Activated naive CD8-positive, alpha-beta T cell treated with anti-CD3 and anti-CD28 coated beads for 36 hours (primary cell): ENCODE measurements at places on chromosomes 5 and 9. TPM values are rescaled to one million over a fixed set of nuclear protein-coding genes. Genes with fewer than 3 reads are reported as not detected.

The ROR2 gene
- total RNA-seq: not detected

The PCDHB11 gene
- not detected for total RNA-seq

The PTCH1 gene
- total RNA-seq: 6.1 TPM

The LCN15 gene
- not detected for total RNA-seq

The FBXL7 gene
- total RNA-seq: not detected

The OR1Q1 gene
- not detected for total RNA-seq

- DNase-seq: no peak
- H3K4me3 ChIP-seq: no peak overlapping the region
- H3K36me3 ChIP-seq: peaks cover 2% of the 10 kb centered on the region
- H3K27me3 ChIP-seq: no peaks in the 10 kb centered on the region
- peaks cover 15% of the 10 kb centered on the region for H3K4me1 ChIP-seq
Measured at GRCh38 chr9:107249131-107249533, 33.9 kb upstream of the RAD23B start.

DNA sequence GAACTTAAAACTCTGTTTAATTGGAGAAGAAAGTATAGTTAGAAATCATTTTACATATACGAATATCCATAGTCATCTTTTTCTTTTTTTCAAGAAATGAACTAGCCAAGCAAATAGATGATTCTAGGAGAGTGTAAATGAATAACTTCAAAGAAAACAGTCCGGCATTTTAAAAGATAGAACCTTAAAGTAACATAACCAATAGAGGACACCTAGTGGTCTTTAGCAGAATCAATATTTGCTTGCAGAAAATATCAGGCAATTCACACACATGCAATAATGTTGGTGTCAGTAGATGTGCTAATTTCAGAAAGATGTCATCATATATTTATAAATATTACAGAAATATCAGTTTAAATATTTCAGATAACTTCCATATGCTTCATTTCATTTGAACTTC, 57.1 kb downstream of the HCN1 start:
- H3K27ac ChIP-seq: no peak overlapping the region
- DNase-seq: no peak
- no peak overlapping the region for H3K4me3 ChIP-seq
- H3K4me1 ChIP-seq: no peaks in the 10 kb centered on the region
- H3K36me3 ChIP-seq: no peaks in the 10 kb centered on the region
- no peaks in the 10 kb centered on the region for H3K27me3 ChIP-seq

GRCh38 chr9:98848450-98849149, 41.1 kb downstream of the GALNT12 start:
- peaks cover 15% of the 10 kb centered on the region for H3K4me1 ChIP-seq
- no peaks in the 10 kb centered on the region for H3K36me3 ChIP-seq
- H3K4me3 ChIP-seq: no peak overlapping the region
- no peaks in the 10 kb centered on the region for H3K27me3 ChIP-seq

DNA sequence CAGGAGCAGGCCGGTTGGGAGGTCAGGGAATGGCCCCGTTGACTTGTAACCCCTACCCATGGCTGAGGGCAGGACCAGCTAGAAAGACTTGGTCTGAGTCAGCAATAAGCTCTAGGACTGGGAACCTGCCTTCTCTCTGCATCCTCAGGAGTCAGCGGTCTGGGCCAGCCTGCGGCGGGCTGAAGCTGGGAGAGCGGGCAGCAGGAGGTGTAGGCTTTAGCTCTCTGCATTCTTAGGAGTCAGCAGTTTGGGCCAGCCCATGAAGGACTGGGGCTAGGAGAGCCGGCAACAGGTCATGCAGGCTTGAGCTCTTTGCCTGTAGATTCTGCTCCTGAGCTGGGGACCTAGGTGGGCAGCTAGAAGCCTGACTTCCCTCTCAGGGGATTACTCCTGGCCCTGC, 6.4 kb upstream of the SMIM32 start:
- H3K27me3 ChIP-seq: peaks cover 37% of the 10 kb centered on the region
- no peak overlapping the region for H3K4me3 ChIP-seq
- no peak overlapping the region for H3K27ac ChIP-seq
- H3K36me3 ChIP-seq: no peaks in the 10 kb centered on the region

DNA sequence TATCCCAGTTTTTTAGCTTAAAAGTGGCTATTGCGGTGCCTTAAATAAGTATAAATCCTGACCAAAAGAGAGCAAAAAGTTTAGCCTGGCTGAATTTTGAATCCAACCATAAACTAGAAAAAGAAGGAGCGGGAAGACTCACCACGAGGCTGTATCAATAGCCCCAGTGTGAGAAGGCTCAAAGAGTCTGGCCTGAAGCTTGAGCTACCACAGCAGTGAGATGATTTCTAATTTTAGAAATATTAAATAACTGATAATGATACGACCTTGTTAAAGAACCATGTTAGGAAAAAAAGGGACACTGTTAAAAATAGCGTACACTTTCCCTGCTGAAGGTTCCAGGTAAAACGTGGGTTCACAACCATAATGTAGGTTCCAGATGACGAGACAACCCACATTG, 134.1 kb upstream of the ZNF462 start:
- no peak for DNase-seq
- peaks cover 3% of the 10 kb centered on the region for H3K27me3 ChIP-seq
- H3K4me3 ChIP-seq: no peak overlapping the region
- no peaks in the 10 kb centered on the region for H3K36me3 ChIP-seq

DNA sequence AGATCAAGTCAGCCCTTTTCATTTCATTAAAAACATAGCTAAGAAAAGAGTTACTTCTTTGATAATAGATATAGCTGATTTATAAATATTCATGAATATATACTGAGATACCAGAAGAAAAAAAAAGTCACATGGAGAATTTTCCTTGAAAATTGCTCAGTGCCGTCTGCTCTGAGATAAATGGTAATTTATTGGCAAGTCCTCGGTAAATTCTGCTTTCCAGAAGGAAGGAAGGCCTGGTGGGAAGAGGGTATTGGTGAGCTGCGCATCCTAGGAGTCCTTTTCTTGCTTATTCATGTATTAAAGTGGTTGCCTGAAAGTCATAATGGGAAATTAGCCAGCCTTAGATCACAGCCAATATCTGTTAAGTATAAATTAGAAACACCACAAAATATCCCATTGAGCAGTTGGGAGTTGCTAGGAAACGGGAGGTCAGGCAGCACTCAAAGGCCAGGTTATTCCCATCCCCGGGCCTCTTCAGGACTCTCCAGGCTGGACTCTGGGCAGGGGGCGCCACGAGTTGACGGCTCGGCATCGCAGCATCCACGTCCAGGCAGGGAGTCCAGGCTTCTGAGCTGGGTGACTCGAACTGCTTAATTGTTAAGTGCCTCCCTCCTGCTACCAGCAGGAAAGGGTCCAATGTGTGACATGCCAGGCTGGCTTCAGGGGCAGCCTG, 116.7 kb upstream of the RETREG1 start:
- no peaks in the 10 kb centered on the region for H3K36me3 ChIP-seq
- no peak overlapping the region for H3K27ac ChIP-seq
- H3K4me3 ChIP-seq: no peak overlapping the region
- no peak for DNase-seq

DNA sequence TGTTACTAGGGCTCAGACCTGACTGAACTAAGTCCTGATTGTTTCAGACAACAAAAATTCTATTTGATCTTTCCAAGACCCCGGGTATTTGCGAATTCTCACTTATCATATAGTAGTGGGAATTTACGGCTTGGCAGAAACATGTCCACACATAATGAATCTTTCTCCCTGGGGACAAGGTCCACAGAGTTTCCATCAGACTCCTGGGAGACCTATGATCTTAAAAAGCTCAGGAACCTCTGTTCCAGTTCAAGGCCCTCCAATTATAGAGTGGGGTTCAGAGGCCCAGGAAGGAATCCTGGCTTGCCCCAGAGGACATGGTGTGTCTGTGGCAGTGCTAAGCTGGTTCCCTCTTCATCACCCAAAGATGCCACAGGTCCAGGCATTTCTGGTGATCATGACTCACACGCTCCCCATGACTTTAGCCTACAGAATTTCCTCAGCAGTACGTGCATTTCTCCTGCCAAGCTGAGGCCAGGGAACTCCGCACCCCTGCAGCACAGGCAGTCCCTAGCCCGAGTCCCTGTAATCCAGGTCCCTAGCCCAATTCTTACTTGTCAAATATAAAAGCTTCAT, 12.6 kb downstream of the RAPGEF1 start:
- peak; percentile 33 for DNase-seq
- peaks cover 38% of the 10 kb centered on the region for H3K36me3 ChIP-seq
- peak overlapping the region; percentile 73 for H3K4me3 ChIP-seq
- H3K27me3 ChIP-seq: no peaks in the 10 kb centered on the region
- H3K27ac ChIP-seq: peak overlapping the region; percentile 90

DNA sequence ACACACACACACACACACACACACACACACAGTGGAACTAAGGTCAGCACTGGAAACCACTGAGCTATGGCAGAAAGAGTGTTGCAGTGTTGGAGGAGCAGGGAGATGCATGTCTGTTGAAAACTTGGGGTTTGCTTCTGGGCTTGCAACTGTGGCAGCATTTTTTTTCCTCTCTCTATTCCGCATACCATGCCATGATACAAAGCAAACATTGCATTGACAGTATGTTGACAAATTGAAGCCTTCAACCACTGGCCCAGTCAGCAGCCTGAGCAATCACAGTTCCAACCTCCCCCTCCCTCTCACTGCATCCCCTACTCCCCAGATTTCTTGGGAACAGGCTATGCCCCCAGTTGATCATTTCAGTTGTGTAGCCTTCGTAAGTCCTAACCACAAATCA, 478.1 kb upstream of the WWC1 start:
- no peak for DNase-seq
- H3K27ac ChIP-seq: no peak overlapping the region
- no peaks in the 10 kb centered on the region for H3K36me3 ChIP-seq
- H3K4me3 ChIP-seq: no peak overlapping the region

DNA sequence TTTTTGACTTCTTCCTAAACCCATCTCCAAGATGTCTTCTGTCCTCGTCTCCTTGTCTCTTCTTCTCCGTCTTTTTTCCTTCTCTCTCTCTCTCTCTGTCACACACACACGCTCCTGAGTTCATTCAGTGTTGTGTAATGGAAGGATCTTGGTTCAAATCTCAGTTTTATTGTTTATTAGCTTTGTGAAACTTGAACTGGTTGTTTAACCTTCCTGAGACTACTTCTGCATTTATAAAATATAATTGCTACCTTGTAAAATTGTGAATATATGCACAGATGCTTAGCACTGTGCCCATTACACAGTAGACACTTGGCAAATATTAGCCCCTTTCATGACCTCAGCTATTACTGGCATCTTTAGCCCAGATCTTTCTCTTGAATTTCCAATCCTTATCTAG, 2.4 kb upstream of the NADK2 start:
- peaks cover 4% of the 10 kb centered on the region for H3K36me3 ChIP-seq
- no peak for DNase-seq
